Right ventricle myocardium superior (tissue), 1 donor: ENCODE measurements at places on chromosomes 2 and 18.

GRCh38 chr18:77086034-77086433, 46.5 kb downstream of the MBP start:
- DNase-seq: no peak

GRCh38 chr2:120053891-120054290, 41.0 kb downstream of the EPB41L5 start:
- no peak for DNase-seq

DNA sequence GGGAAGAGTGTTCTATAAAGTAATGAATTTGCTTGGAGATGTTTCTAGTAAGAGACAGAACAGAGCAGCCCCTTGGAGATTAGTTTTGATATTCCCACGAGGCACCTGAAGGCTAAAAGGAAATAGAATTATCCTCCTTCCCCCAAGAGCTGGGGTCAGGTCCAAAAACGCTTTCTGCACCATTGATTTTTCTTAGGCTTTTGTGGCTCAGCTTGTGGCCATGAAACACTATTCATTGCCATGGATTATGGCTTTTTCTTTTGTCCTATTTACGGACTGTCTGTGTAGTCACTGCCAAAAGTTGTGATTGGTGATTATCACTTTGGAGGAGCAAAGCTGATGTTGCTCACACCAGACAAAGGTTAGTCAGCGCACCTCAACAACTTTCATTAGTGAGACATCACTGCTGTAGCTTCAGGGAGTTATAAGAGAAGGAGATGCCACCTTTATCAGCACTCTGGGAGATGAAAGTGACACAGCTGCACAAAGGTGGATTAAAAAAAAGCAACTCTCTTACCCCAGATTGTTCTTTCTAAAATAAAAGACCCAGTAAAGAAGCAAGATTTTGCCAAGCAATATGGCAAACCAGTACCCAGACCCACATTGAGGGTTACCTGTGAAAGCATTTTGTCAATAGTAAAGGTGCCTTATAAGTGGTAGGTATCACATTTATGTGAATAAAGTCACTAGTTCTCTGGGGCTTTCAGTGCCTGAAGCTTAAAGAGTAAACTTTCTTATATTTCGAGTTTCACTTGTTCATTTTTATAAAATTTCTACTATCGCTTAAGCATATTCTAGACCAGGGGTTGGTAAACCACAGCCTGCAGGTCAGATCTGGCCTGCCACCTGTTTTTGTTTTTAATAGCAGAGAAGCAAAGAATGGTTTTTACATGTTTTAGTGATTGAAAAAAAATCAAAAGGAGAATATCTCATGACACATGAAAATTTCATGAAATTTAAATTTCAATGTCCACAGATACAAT, 10.6 kb downstream of the CXCR4 start:
- no peak for DNase-seq

DNA sequence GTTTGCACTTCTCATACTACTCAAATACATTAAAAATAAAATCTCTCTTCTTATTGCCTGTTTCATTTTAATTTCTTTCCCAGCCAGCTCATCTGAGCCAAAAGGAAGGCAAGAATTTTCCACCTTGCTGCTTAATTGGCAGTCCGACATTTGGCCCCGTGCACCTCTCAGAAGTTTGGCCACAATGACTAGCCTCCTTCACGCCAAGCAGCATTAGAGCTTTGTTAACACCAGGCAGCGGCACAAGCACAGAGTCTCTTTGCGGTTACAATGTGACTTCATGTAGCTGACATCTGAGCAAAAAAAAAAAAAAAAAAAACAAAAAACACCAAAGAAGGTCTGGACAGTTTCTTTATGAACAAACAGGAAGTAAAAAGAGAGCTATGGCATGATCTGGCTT, 248.9 kb downstream of the OSR1 start:
- DNase-seq: no peak

DNA sequence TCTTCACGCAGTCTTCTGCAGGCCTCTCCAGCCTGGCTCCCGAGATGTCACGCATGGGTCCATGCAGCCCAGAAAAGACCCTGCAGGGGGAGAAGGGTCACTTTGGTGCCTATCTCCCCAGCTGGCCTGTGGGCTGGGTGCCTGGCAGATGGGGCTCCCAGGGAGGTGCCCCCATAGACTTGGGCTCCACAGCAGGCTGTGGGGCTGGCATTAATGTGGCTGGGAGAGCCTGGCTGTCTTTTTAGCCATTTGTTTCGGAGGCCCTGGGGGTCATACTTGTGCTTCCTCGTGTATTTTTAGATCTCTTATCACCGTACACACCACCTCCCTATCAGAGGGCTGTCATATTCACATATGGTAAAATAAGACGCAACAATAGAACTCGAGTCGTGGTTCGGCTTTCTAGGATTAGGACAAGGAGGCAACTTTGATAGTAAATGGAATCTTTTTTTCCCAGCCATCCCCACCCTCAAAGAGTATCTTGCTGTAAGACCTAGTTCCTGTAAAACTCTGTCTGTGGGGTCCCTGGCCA, 74.5 kb downstream of the LRRFIP1 start:
- DNase-seq: no peak

GRCh38 chr2:142901780-142902179, 24.3 kb downstream of the KYNU start:
- no peak for DNase-seq

DNA sequence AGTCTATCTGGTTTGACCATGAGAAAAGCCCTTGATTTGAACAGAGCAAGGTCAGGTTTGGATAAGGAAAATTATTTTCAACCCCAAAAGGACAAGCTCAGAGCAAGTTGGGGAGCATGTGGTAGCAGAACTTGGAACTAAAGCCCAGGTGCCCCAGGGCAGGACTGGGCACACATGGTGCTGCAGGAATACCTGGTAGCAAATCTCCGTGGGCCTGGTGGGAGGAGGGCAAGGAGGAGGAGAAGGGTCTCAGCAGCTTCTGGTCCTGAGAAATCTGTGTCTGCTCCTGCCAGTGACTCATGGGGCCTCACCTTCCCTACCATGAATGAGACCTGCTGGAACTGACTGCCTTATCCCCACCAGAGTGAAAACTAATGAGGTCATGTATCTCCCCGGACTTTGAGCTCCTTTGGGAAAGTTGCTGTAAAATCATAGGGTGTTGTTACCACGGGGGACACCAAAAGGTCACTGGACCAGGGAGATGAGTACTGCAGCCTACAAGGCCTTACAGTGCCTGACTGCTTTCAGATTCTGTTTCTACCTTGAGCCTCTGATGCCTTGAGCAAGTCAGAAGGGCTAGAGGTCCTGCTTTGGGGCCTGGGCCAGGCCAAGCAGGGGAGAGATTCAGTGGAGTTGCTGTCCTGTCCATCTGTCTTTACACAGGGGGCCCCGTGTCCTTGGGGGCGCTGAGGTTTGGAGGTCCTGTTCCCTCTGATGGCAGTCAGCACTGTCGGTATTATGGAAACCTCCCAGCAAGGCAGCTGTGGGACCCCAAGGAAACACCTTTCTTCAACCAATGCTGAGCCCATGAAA, 304.0 kb downstream of the MYCN start:
- DNase-seq: no peak
